Activated CD4-positive, alpha-beta memory T cell treated with anti-CD3 and anti-CD28 coated beads for 36 hours (primary cell): ENCODE measurements at places on chromosomes 12 and 14. TPM values are rescaled to one million over a fixed set of nuclear protein-coding genes. Genes with fewer than 3 reads are reported as not detected.

SCARB1 gene
- total RNA-seq, result 11.4 TPM

DNA sequence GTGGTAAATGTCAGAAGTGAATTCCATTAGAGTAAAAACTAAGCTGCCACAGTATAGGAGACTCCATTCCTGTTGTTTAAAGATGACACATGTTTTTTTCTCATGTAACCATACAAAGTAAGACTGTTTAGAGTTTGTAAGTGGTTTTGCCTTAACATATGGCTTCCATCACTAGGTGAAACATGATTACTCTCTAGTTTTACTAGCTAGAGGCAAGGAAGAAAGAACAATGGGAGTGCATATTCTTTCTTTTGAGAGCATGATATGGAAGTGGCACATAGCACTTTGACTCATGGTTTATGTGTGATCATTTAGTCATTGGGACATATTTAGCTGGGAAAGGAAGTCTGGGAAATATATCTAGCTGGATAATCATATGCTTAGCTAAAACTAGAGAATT is 7.7 kb downstream of the ATF7IP start:
- H3K27me3 ChIP-seq, result no peaks in the 10 kb centered on the region
- H3K27ac ChIP-seq, result peak overlapping the region; percentile 96
- H3K4me3 ChIP-seq, result peak overlapping the region; percentile 24
- peaks cover 26% of the 10 kb centered on the region for H3K36me3 ChIP-seq
- DNase-seq, result no peak
- H3K4me1 ChIP-seq, result peaks cover 59% of the 10 kb centered on the region

DNA sequence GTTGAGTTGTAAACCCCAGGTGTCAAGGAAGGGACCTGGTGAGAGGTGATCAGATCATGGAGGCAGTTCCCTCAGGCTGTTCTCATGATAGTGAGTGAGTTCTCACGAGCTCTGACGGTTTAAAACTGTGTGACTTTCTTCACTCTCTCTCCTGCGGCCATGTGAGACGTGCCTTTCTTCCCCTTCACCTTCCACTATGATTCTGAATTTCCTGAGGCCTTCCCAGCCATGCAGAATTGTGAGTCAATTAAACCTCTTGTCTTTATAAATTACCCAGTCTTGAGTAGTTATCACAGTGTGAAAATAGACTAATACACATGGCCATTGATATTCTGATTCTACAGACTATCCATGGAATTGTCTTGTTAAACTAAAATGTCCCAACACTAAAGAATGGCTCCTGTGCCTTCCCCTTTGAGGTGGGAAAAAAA is 85.6 kb downstream of the SLC2A13 start:
- H3K36me3 ChIP-seq, result peaks cover 3% of the 10 kb centered on the region
- H3K4me1 ChIP-seq, result peaks cover 6% of the 10 kb centered on the region
- no peak overlapping the region for H3K27ac ChIP-seq
- no peaks in the 10 kb centered on the region for H3K27me3 ChIP-seq
- no peak for DNase-seq

SBNO1 gene
- total RNA-seq, result 50.6 TPM

MORN3 gene
- 2.7 TPM for total RNA-seq

ITGB7 gene
- 168 TPM for total RNA-seq

DNA sequence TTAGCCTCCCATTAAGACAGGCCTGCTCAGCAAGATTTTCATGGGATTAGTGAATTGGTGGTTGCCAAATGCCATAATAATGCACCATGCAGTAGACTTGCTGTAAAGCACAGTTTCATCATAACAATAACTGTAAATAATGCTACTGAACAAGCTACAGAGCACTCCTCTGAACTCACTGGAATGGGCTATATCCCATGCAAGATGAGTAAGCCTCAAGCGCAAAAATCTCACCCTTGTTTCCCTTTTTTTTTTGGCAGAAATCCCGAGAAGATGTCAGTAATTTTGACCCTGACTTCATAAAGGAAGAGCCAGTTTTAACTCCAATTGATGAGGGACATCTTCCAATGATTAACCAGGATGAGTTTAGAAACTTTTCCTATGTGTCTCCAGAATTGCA is 145.9 kb upstream of the HIF1A start:
- peaks cover 66% of the 10 kb centered on the region for H3K36me3 ChIP-seq
- DNase-seq, result no peak
- H3K4me3 ChIP-seq, result no peak overlapping the region

DNA sequence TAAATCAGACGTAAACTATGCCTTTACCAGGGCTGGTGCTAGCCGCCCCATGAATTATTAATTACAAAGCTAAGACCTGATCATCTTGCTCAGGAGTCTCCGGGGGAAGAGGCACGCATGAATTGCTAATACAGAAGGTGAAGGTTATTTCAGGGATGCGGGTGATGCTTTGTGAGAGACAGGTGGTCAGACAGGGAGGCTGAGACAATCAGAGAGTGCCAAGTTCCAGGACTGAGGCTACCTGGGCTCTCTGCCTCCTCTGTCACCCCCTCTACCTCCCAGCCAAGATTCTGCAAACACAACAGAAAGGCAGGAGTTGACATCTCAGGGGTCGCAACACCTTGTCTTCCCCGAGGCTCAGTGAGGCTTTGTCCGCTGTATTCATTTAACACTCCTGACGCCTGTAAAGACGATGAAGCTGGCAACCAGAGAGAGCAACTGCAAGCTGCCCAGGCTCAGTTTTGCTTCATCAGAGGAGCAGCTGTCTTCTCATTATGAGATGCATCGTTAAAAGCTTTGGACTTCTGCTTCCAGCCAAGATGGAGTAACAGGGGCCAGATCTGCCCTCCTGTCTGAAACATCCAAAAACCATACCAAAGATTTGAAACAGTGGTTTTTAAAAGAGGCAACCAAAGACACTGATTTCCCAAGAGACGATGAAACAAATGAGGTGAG is 46.6 kb downstream of the PRIMA1 start:
- no peak overlapping the region for H3K27ac ChIP-seq
- no peaks in the 10 kb centered on the region for H3K36me3 ChIP-seq
- H3K4me3 ChIP-seq, result no peak overlapping the region
- DNase-seq, result no peak

- no peak overlapping the region for H3K27ac ChIP-seq
- H3K27me3 ChIP-seq, result no peaks in the 10 kb centered on the region
- H3K36me3 ChIP-seq, result peaks cover 1% of the 10 kb centered on the region
- no peak overlapping the region for H3K4me3 ChIP-seq
Measured at GRCh38 chr14:21095430-21096205, 2.8 kb downstream of the ZNF219 start.

DNA sequence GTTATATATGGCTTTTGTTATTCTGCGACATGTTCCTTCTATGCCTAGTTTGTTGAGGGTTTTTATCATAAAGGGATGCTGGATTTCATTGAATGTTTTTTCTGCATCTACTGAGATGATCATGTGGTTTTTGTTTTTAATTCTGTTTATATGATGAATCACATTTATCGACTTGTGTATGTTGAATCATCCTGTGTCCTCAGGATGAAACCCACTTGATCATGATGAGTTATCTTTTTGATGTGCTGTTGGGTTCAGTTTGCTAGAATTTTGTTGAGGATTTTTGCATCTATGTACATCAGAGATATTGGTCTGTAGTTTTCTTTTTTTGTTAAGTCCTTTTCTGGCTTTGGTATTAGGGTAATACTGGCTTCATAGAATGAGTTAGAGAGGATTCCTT is 291.2 kb downstream of the AKAP6 start:
- no peaks in the 10 kb centered on the region for H3K36me3 ChIP-seq
- H3K27me3 ChIP-seq, result no peaks in the 10 kb centered on the region
- no peaks in the 10 kb centered on the region for H3K4me1 ChIP-seq

DNA sequence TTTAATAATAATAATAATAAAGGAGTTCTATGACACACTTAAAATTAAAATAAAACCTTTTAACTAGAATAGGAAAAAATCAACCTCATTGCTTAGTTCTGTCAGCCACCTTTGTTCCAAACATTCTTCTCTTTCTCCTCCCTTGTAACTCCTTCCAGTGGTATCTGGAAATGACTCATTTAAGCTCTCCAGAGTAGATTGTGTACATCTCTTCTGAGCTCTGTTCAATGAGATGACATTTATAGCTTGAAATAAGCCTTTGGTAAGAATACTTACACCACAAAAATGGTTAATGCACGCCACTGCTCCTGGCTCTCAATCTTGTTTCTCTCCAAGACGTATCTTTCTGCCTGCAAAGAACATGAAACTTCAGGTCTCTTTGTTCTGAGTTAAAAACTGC is 70.3 kb downstream of the STAB2 start:
- H3K27ac ChIP-seq, result no peak overlapping the region
- no peaks in the 10 kb centered on the region for H3K36me3 ChIP-seq
- H3K4me1 ChIP-seq, result peaks cover 12% of the 10 kb centered on the region
- peaks cover 10% of the 10 kb centered on the region for H3K27me3 ChIP-seq

GRCh38 chr12:57511588-57512325 is 8.6 kb downstream of the DDIT3 start:
- H3K36me3 ChIP-seq, result peaks cover 60% of the 10 kb centered on the region
- no peak for DNase-seq
- peak overlapping the region; percentile 42 for H3K27ac ChIP-seq
- H3K4me3 ChIP-seq, result no peak overlapping the region

DNA sequence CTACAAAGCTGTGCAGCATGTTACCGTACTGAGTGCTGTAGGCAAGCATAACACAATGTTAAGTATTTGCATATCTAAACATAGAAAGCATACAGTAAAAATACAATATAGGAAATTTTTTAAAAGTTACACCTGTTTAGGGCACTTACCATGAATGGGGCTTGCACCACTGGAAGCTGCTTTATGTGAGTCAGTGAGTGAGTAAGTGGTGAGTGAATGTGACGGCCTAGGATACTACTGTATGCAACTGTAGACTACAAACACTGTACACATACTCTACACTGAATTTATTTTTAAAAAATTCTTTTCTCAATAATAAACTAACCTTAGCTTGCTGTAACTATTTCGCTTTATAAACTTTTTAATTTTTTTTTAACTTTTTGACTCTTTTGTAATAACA is 82.1 kb upstream of the FSCB start:
- H3K27ac ChIP-seq, result no peak overlapping the region
- H3K27me3 ChIP-seq, result no peaks in the 10 kb centered on the region
- H3K4me3 ChIP-seq, result no peak overlapping the region
- H3K36me3 ChIP-seq, result no peaks in the 10 kb centered on the region
- H3K4me1 ChIP-seq, result no peaks in the 10 kb centered on the region
- DNase-seq, result no peak

SLC39A2 gene
- not detected for total RNA-seq

ATXN2 gene
- total RNA-seq, result 39.4 TPM

DNA sequence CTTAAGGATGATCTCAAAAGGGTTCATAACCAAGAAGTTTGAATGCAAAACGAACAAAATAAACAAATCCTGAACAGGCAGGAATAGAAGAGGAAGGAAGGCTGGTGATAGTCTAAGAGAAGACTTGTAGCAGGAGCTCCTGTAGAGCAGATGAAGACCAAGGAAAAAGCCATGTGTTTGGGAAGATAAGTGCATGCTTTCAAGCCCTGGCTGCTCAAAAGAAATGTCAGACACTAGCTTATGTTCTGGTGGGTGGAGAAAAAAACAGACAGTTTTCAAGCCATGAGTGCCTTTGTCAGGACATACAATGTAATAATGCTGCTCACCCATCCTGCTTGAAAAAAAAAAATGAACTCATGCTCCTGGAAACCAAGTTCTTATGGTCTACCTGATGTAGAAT is 27.4 kb downstream of the TAOK3 start:
- H3K36me3 ChIP-seq, result no peaks in the 10 kb centered on the region
- H3K4me3 ChIP-seq, result no peak overlapping the region
- H3K27me3 ChIP-seq, result no peaks in the 10 kb centered on the region
- DNase-seq, result no peak
- H3K27ac ChIP-seq, result no peak overlapping the region

DNA sequence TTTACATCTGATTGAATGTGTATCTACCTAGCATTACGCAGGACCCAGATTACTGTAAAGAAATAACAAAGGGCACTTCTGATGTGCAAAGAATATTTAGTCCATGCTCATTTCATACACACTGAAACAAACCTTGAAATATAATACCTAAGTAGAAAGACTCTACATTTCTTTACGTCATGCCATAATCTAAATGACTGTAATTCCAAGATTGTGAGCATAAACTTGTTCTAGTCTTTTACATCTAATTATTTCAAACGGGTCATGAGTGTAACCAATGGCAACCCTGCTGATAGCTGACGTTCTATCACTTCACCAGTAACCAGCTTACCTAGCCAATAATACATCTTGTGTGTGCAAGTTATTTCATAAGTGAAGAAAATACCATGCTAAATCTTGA is 433.8 kb downstream of the PRKD1 start:
- H3K36me3 ChIP-seq, result no peaks in the 10 kb centered on the region
- no peak overlapping the region for H3K4me3 ChIP-seq
- no peak for DNase-seq
- no peaks in the 10 kb centered on the region for H3K4me1 ChIP-seq
- no peaks in the 10 kb centered on the region for H3K27me3 ChIP-seq
- no peak overlapping the region for H3K27ac ChIP-seq

OAS1 gene
- 49.1 TPM for total RNA-seq

- peaks cover 3% of the 10 kb centered on the region for H3K27me3 ChIP-seq
- no peaks in the 10 kb centered on the region for H3K36me3 ChIP-seq
Measured at GRCh38 chr12:127400221-127400620, 866.7 kb upstream of the TMEM132C start.

DNA sequence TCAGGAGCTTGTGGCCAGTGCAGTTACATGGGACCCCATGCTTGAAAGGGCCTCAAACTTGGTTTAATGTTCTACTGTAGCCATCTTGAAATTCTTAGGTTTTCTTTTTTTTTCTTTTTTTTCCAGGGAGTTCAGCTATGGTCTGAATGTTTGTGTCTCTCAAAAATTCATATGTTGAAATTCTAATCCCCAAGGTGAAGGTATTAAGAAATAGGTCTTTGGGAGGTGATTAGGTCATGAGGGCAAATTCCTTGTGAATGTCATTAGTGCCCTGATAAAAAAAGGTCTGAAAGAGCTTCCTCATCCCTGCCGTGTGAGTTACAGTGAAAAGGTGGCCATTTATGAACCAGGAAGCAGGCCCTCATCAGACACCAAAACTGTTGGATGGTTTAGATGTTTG is 324.1 kb downstream of the C12orf75 start:
- H3K27me3 ChIP-seq, result peaks cover 2% of the 10 kb centered on the region
- no peaks in the 10 kb centered on the region for H3K4me1 ChIP-seq
- no peak for DNase-seq
- no peaks in the 10 kb centered on the region for H3K36me3 ChIP-seq
- H3K4me3 ChIP-seq, result no peak overlapping the region

TAS2R14 gene
- 0.62 TPM for total RNA-seq

- no peaks in the 10 kb centered on the region for H3K4me1 ChIP-seq
- H3K27me3 ChIP-seq, result no peaks in the 10 kb centered on the region
- no peak overlapping the region for H3K27ac ChIP-seq
- no peak for DNase-seq
- no peak overlapping the region for H3K4me3 ChIP-seq
Measured at GRCh38 chr14:102491786-102492530, 17.6 kb downstream of the ANKRD9 start.

DNA sequence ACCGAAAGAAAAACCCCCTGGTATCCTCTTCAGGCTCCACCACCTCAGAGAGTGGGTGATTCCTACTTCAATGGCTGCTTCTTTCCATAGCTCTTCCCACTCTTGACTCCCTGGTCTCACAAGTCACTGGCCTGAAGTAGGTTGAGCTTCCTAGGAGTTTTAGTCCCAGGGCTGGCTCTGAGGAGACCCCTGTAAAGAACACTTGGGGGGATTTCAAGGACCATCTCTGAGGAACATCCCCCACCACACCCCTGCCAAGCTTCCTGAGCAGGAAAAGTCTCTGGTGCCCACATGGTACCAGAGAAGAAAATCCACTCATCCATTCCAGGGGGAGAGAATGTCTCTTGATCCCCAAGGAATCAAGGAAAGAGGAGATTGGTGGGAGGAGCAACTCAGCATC is 25.7 kb downstream of the PHETA1 start:
- H3K27me3 ChIP-seq, result no peaks in the 10 kb centered on the region
- no peak overlapping the region for H3K27ac ChIP-seq
- no peaks in the 10 kb centered on the region for H3K4me1 ChIP-seq
- H3K36me3 ChIP-seq, result no peaks in the 10 kb centered on the region
- H3K4me3 ChIP-seq, result no peak overlapping the region
- DNase-seq, result no peak

LRIG3 gene
- total RNA-seq, result 0.19 TPM
